ENCODE measurements at places on chromosomes 12 and 14. TPM values are rescaled to one million over a fixed set of nuclear protein-coding genes. Genes with fewer than 3 reads are reported as not detected.

GRCh38 chr14:55000381-55000780, 26.5 kb downstream of the WDHD1 start:
- H3K27ac ChIP-seq = no peak overlapping the region
- no peak for DNase-seq
- no peaks in the 10 kb centered on the region for H3K27me3 ChIP-seq
- no peaks in the 10 kb centered on the region for H3K36me3 ChIP-seq

GRCh38 chr14:101781240-101782061, 19.9 kb downstream of the PPP2R5C start:
- no peaks in the 10 kb centered on the region for H3K27me3 ChIP-seq
- H3K4me3 ChIP-seq = peak overlapping the region; percentile 18
- H3K4me1 ChIP-seq = no peaks in the 10 kb centered on the region
- peak; percentile 80 for DNase-seq

The CLEC9A gene
- total RNA-seq = 0.26 TPM

DNA sequence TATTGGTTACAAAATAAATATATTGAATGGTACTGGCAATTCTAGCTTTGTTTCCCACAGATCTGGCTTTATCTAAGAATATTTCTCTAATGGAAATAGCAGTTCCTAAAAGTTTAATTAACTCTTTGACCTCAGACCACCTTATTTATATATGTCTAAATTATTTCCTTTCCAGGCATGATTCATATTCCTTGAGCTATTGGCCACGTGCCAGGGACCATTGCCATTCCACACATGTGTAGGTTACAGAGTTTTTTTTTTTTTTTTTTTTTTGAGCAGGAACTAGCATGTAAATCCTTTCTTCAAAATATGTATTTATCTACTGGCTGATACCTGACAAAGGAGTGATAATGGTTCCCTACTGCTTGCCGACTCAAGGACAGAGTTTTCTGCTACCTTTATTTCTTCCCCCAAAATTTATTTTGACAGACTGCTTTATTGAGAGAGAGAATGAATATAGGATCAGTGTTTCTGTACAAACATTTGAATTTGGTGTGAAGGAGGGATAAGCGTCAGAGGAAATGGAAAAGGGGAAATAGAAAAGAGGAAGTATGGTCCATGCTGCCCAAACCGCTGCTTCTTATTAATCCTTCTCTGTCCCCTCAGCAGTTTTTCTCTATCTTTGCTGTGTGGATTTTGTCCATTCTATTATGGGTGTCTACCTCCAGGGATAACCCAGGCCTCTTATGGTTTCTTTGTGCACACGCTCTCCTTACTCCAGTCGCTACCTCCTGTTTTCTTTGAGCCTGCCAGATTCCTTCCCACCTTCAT, 36.4 kb downstream of the PDE3A start:
- no peaks in the 10 kb centered on the region for H3K27me3 ChIP-seq
- no peaks in the 10 kb centered on the region for H3K36me3 ChIP-seq
- H3K4me1 ChIP-seq = no peaks in the 10 kb centered on the region
- no peak overlapping the region for H3K27ac ChIP-seq

DNA sequence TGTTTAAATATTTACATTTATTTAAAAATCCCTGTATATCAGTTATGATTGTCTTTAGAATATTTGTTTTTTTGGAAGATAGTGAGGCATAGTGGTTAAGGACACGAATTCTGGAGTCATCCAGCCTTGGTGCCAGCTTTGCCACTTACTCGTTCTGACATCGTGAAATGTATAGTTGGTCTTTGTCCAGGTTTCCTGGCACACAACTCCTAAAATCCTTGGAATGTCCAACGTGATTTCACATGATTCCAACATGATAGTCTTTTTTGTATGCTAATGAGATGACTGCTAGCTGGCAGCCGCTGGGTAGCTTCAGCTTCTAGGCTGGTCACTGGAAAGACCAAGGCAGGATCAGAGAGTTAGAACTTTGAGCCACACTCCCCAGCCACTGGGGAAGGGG, 64.8 kb downstream of the PRICKLE1 start:
- H3K36me3 ChIP-seq = no peaks in the 10 kb centered on the region
- no peak for DNase-seq
- no peaks in the 10 kb centered on the region for H3K27me3 ChIP-seq
- H3K4me1 ChIP-seq = no peaks in the 10 kb centered on the region
- no peak overlapping the region for H3K27ac ChIP-seq
- no peak overlapping the region for H3K4me3 ChIP-seq

DNA sequence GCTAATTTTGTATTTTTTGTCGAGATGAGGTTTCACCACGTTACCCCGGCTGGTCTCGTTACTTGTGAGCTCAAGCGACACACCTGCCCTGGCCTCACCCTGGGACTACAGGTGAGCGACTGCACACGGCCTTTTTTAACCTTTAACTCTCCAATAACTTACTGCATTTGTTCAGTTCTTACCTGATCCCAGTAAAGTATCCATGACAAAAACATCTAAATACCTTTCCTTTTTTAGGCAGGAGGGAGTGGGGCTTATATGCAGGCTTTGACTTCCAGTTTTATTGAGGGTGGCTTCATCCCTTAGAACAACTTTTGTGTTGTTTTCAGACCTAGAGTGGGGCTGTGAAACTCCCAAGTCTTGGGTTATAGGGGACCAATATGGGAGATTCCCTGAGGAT, 68.3 kb downstream of the DENND5B start:
- no peak for DNase-seq
- H3K27ac ChIP-seq = no peak overlapping the region
- H3K36me3 ChIP-seq = no peaks in the 10 kb centered on the region

DNA sequence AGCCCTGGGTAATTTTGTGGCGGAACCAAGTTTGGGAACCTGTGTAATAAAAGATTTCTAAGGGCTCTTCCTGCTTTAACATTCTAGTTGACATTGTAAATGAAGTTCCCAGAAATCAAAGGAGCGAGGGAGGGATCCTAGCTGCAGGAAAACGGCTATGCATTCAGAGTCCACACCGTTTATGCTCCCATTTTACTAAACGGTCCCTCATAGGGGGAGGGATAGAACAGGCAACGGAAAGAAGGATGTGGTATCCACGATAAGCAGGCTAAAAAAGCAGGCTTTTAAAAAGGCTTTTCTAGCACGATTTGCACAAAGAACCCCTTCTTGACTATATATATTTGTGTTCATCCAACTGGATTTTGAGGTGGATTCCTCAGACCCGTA, 559 bp downstream of the SYNJ2BP start:
- no peak for DNase-seq
- H3K36me3 ChIP-seq = no peaks in the 10 kb centered on the region
- peak overlapping the region; percentile 90 for H3K4me3 ChIP-seq

The AKAP3 gene
- 1.4 TPM for total RNA-seq

The RIMKLB gene
- 100 TPM for total RNA-seq

DNA sequence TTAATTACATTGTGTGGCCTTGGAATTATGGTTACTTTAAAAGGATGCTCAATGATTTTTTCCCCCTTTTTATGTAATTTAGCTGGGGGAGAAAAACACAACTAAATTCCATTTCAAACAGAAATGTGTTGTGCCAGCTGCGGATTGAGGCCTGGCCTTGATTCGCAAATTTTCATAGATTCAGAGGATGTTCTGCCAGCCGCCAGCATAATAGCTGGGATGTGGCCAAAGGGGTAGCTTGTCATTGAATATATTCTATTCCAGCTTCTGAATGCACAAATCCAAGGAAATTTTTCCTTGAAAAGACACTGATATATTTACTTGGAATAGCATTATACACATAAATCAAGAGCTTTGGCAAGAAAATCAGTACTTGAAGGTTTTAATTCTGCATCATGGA, 43.7 kb downstream of the TRHDE start:
- no peaks in the 10 kb centered on the region for H3K36me3 ChIP-seq
- no peak overlapping the region for H3K27ac ChIP-seq
- H3K4me3 ChIP-seq = no peak overlapping the region
- no peaks in the 10 kb centered on the region for H3K4me1 ChIP-seq

The OTUB2 gene
- total RNA-seq = 0.42 TPM

The CCDC175 gene
- 1.1 TPM for total RNA-seq

GRCh38 chr12:1882405-1882804, 36.0 kb downstream of the CACNA2D4 start:
- H3K36me3 ChIP-seq = no peaks in the 10 kb centered on the region
- no peak for DNase-seq
- no peak overlapping the region for H3K27ac ChIP-seq
- no peak overlapping the region for H3K4me3 ChIP-seq
- no peaks in the 10 kb centered on the region for H3K27me3 ChIP-seq

GRCh38 chr14:86013641-86014040, 483.7 kb downstream of the FLRT2 start:
- H3K36me3 ChIP-seq = no peaks in the 10 kb centered on the region
- no peaks in the 10 kb centered on the region for H3K4me1 ChIP-seq
- H3K27ac ChIP-seq = no peak overlapping the region
- H3K27me3 ChIP-seq = no peaks in the 10 kb centered on the region
- no peak for DNase-seq
- H3K4me3 ChIP-seq = no peak overlapping the region

DNA sequence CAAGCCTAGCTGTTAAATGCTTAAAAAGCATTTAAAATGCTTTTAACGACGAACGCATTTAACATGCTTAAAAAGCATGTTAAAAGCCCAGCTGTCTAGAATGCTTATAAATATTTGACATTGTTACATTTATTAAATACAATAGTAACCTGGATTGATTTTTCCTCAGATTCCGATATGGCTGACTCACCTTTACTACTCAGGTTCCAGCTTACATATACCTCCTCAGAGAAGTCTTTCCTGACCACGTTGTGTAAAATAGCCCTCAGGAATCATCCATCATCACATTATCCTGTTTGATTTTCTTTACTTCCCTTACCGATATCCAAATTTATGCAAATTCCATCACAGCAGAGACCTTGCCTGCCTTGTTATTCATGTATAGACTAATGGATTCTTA, 51.4 kb downstream of the SLC41A2 start:
- peaks cover 4% of the 10 kb centered on the region for H3K4me1 ChIP-seq
- DNase-seq = no peak
- no peaks in the 10 kb centered on the region for H3K36me3 ChIP-seq
- no peaks in the 10 kb centered on the region for H3K27me3 ChIP-seq
- H3K27ac ChIP-seq = no peak overlapping the region

DNA sequence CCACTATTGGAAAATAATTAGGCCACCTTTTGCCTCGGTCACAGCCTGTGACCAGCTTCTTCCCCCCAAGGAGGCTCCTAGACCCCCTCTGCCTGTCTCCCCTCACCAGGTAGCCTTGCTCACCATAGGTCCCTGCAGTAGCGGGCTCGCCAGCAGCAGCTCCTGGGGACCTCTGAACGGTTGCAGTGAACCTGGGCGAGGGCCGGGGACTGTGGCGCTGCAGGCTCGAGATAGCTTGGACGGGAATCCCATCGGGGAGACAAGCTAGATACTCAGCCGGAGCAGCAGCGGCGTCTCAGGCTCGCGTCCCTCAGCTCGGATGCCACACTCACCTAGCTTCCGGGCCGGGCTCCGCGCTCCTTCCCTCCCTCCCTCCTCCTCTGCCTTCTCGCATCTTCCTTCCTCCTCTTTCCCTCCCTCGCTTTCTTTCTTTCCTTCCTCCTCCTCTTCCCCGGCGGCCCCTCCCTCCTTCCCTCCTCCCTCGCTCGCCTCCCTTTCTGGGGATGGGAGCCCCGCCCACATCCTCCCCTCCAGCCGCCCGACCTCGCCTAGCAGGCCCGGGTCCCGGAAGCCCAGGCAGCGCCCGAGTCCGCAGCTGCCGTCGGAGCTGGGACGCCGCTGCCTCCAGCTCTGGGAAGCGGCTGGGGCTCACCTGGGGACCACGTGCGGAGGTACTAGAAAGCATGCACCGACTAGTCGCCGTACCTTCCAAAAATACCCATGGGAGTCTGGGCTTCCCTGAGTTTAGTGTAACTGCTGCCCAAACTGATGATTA, at the start of gene BMP4:
Gene BMP4 (minus strand): TSS at position 399 of the 775 bp plus-strand sequence. CDS start 4,603 bp downstream, outside the sequence.
- no peaks in the 10 kb centered on the region for H3K27me3 ChIP-seq
- no peaks in the 10 kb centered on the region for H3K36me3 ChIP-seq
- H3K4me3 ChIP-seq = peak within 1 kb of the TSS; percentile 72
- peak within 1 kb of the TSS; percentile 29 for H3K27ac ChIP-seq
- DNase-seq = peak; percentile 92

GRCh38 chr14:42750771-42751170, 1144.1 kb downstream of the LRFN5 start:
- no peaks in the 10 kb centered on the region for H3K27me3 ChIP-seq
- no peaks in the 10 kb centered on the region for H3K4me1 ChIP-seq
- H3K36me3 ChIP-seq = no peaks in the 10 kb centered on the region
- no peak overlapping the region for H3K4me3 ChIP-seq
- no peak for DNase-seq

- H3K36me3 ChIP-seq = no peaks in the 10 kb centered on the region
- DNase-seq = no peak
- no peak overlapping the region for H3K4me3 ChIP-seq
Measured at GRCh38 chr12:120668091-120668867, 18.7 kb upstream of the MLEC start.

The COL2A1 gene
- total RNA-seq = not detected

GRCh38 chr12:6567112-6567670, 900 bp downstream of the NOP2 start:
- no peak overlapping the region for H3K27ac ChIP-seq
- H3K4me1 ChIP-seq = no peaks in the 10 kb centered on the region
- no peak for DNase-seq

The ANG gene
- 22.1 TPM for total RNA-seq

- H3K27ac ChIP-seq = no peak overlapping the region
- H3K36me3 ChIP-seq = no peaks in the 10 kb centered on the region
- no peak overlapping the region for H3K4me3 ChIP-seq
- no peak for DNase-seq
- H3K27me3 ChIP-seq = no peaks in the 10 kb centered on the region
- no peaks in the 10 kb centered on the region for H3K4me1 ChIP-seq
Measured at GRCh38 chr14:79742142-79742541, 469.2 kb downstream of the DIO2 start.

The JDP2 gene
- total RNA-seq = 50.2 TPM

DNA sequence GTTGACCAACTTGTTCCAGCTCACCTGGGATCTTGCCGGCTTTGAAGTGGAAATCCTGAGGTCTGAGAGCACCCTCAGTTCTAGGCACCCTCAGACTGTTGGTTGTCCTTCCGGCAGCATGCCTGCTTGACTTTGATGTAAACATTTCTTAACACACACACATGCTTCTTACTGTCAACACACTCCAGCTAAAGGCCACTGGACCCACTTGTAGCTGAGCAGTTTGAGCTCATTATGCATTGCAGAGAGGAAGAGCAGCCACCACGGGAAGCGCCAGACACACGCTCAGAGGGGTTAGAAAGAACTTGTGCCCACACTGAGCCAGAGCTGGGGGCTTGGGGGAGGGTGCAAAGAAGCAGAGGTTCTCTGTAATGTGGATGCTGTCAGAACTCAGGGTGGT, 55.8 kb downstream of the TNFAIP2 start:
- no peak overlapping the region for H3K4me3 ChIP-seq
- no peaks in the 10 kb centered on the region for H3K27me3 ChIP-seq
- H3K36me3 ChIP-seq = no peaks in the 10 kb centered on the region
- H3K4me1 ChIP-seq = no peaks in the 10 kb centered on the region

The A2ML1 gene
- 0.27 TPM for total RNA-seq

The CHGA gene
- total RNA-seq = not detected

GRCh38 chr12:107131832-107132616, 38.7 kb upstream of the CRY1 start:
- H3K36me3 ChIP-seq = no peaks in the 10 kb centered on the region
- H3K4me3 ChIP-seq = no peak overlapping the region
- DNase-seq = no peak
- no peak overlapping the region for H3K27ac ChIP-seq
- no peaks in the 10 kb centered on the region for H3K27me3 ChIP-seq

GRCh38 chr12:14995583-14996425, 23.0 kb downstream of the PDE6H start:
- H3K27ac ChIP-seq = no peak overlapping the region
- no peak for DNase-seq
- H3K4me1 ChIP-seq = no peaks in the 10 kb centered on the region
- no peaks in the 10 kb centered on the region for H3K36me3 ChIP-seq
- H3K27me3 ChIP-seq = no peaks in the 10 kb centered on the region
- no peak overlapping the region for H3K4me3 ChIP-seq

The AQP2 gene
- total RNA-seq = not detected
